ENCODE measurements at places on chromosomes 5 and 9. TPM values are rescaled to one million over a fixed set of nuclear protein-coding genes. Genes with fewer than 3 reads are reported as not detected.

Gene NFIL3
- 13.7 TPM for total RNA-seq

Gene GALT
- total RNA-seq, result 215 TPM

Gene RBM18
- 17.1 TPM for total RNA-seq

Gene TXNDC8
- total RNA-seq, result not detected

Gene FOXD4L4
- 0.38 TPM for total RNA-seq

Gene NEURL1B
- total RNA-seq, result 0.20 TPM

Gene NRARP
- total RNA-seq, result 2.7 TPM

Gene TMEM252
- not detected for total RNA-seq

Gene TNFSF8
- total RNA-seq, result 63.4 TPM

DNA sequence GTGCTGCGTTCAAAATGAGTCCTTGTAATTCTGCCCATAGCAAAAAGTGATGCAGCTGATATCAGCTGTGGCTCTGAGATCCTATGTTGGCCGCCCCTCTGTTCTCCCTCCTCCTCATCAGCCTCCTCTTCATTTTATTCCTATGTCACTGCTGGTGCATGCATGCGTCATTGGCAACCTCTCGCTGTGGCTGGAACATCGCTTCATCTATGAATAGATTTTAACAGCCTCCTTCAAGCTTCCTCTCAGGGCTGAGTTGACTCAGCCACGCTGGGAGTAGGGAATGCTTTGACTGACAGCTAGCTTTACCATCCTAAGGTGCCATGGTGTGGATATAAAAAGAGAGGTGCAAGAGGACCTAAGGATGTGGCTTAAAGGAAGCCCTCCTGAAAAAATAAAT is 303.5 kb downstream of the PLK2 start:
- no peak for DNase-seq

- no peak for DNase-seq
Measured at GRCh38 chr5:146072595-146072994, 32.8 kb downstream of the PLAC8L1 start.

GRCh38 chr5:90131383-90132133 is 278.0 kb downstream of the CETN3 start:
- no peak for DNase-seq

DNA sequence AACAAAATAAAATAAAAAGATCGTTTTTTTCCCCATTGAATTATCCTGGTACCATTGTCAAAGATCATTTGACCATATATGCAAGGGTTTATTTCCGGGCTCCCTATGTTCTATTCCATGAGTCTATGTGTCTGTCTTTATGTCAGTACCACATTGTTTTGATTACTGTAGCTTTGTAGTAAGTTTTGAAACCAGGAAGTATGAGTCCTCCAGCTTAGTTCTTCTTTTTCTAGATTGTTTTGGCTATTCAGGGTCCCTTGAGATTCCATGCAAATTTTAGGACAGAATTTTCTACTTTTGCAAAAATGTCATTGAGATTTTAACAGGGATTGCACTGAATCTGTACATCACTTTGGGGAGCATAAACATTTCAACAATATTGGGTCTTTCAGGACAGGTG is 18.7 kb upstream of the EEIG1 start:
- DNase-seq, result no peak

DNA sequence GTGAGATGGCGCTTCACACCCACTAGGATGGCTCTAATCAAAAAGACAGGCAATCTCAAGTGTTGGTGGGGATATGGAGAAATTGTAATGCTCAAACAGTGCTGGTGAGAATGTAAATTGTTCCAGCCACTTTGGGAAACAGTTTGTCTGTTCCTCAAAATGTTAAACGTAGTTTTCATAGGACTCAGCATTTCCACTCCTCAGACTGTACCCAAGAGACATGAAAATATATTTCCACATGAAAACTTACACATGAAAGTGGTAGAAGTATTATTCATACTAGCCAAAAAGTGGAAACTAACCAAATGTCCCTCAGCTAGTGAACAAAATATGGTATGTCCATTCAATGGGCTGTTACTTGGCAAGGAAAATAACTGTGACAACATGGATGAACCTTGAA is 107.7 kb upstream of the CTSL start:
- no peak for DNase-seq

- DNase-seq, result no peak
Measured at GRCh38 chr9:5622016-5622415, 6.9 kb upstream of the RIC1 start.

- peak; percentile 70 for DNase-seq
Measured at GRCh38 chr5:149442563-149443182, 63.6 kb upstream of the IL17B start.

GRCh38 chr5:88827997-88828396 is 55.0 kb downstream of the MEF2C start:
- no peak for DNase-seq

GRCh38 chr5:138538943-138539627 is 4.0 kb downstream of the ETF1 start:
- DNase-seq, result no peak

GRCh38 chr5:1484730-1485578 is 38.8 kb downstream of the LPCAT1 start:
- DNase-seq, result no peak

DNA sequence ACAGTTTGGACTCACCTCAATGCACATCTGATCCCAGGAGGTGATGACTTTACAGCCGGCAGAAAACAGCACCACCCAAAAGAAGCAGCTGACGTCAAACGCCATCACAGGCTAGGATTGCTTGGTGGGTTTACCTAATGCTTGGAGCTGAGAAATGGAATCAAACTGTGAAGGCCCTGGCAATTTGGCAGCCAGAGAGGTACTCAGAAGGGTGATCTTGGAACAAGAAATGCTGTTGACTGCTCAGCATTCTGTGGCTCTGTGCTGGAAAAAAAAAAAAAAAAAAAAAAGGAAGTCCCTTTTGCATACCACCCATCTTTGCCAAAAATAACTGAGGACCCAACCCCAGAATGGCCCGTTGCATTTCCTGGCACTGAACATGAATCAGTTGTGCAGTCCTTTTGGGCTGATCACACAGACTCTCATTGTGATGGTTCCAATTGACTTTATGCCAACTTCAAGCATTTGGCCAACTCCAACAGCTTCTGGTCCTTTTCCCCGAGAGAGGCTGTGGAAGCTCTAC is at the start of gene CD180:
CD180 (minus strand) TSS at position 263 of the 523 bp plus-strand sequence; CDS start at position 105, 158 bp downstream.
- no peak for DNase-seq

DNA sequence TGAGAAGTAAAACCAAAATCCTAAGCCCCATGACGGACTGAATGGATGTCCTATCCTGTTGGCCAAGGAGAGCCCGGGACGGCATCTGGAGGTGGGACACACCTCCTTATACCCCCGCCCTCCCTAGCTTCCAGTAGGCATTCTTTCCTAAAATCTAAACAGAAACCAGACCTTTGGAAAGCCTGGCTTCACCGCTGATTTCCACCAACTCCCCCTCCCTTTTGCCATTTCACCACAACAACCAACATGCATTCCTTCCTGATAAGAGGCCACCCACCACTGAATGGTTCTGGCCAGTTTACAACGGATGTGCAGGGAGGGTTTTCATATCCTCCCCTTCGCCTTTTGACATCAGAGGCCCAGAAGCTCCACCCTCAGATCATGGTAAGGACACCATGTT is 9.2 kb upstream of the RARS1 start:
- DNase-seq, result no peak

DNA sequence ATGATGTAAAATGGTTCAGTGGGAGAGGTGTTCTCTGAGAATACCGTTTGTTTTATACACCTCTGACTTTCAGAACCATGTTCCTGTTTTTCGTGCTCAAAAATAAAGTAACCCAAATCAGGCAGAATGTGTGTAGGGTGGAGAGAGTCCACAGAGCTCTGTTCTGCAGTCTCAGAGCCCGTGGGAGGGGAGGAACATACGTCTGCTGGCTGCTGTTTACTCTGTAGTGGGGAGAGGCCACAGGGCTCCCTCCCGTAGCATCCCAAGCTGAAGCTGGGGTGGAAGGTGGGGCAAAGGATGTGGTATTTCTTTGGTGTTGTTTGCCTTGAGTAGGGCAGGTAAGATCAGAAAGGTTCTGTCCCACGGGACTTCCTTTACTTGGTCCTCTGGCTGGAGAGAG is 348.5 kb downstream of the DNAH5 start:
- no peak for DNase-seq

DNA sequence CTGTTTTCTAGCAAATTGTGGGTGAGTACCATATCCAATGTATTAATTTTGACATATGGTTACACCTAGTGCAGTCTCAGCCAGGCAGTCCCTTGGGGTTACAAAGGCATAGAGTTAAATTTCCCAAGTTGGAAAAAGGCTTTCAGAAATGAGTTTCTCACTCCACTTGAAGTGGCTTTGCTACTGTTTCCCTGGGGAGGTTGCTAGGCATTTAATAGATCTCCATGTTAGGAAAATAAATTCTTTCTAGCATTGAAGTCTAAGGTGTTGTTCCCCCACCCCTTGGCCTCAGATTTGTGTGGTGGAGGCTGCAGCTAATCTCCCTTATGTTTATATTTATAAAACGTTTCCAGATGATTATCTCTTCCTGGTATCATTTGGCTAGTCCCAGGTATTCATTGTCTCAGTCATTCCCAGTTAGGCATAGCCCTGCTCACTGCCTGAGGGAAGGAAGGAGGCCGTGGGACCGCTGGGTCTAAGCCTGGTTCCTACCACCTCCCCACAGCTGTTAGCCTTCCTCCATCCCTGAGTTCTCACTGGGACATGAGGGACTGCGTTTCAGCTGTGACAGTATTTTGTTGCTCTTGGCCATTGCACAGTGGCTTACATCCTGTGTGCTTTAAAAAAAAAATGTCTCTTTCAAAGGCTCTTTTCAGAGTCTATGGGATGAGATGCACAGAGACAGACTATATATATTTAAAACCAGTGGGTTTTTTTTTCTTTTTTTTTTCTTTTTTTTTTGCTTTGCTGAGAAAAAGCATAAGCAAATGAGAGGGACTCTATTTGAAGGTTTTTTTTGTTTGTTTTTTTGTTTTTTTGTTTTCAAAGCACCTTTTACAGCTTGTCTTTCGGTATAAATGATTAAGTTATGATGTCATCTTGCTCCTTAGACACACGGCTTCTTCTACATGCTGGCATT is 121.5 kb downstream of the MAST4 start:
- no peak for DNase-seq

DNA sequence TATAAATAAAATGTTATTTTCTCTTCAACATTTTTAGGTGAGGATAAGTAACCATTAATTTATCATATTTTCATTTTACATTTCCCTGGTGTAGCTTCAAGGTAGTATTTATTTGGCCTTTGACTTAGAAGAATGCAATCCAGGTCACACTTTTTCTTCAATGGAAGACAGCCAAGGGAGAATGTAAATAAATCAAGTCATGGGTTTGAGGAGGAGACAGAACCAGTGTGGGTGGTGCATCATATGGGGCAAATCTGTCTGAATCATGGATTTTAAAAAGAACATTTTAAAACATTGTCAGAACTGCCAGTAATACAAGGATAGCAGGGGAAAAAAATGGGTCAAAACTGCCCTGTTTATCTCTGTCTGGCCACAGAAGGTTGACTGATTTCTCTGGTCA is 229.5 kb downstream of the FAM114A2 start:
- no peak for DNase-seq

DNA sequence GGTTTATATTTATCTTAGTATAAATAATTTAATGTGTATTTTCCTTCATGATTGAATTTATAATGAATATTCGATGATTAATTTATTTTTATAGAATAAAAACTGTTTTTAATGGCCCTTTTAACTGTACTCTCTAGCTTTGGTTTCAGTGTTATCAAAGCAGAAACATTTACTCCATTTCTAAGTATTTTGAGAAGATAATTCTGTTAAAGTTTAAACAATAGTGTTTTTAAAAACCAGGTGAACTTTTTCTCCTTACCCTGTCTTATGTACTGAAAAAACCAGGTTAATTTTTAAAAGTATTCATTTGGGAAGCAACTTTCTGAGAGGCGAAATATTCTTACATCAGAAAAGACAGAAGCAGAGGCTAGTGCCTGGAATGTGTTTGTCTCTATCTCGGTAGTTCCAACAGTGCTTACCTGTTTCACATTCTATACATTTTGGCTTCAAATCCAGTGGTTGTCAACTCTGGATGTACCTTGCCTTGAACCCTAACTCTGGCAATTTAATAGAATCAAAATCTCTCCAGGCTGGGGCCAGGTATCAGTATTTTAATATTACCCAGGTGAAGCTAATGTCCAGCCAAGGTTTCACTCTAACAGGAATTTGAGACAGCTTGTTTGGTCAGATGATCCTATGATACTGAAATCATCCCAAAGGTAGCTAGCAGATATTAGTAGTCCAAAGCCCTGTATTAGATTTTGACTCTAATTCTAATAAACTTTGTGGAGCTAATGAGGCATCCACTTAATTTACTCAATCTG is 434.4 kb downstream of the PDE4D start:
- DNase-seq, result no peak

- DNase-seq, result no peak
Measured at GRCh38 chr9:124381170-124381945, 33.9 kb downstream of the PSMB7 start.

DNA sequence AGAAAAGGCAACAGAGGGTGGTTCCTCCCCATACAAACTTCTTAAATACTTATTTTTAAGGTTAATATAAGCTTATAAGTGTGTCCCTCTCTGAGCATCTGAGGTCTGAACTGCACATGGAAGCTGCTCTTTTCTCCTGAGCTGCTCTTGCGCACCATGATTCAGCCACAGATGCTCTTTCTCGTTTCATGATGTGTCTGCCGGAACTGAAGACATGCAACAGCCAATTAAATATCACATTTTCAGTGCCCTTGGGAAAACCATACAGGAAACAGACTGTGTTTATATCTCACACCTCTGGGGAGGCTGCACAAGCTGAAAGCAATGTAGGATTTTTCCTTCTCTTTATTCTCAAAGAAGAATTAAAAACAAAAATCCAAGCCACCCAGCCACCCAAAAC is 96.8 kb upstream of the NREP start:
- no peak for DNase-seq

DNA sequence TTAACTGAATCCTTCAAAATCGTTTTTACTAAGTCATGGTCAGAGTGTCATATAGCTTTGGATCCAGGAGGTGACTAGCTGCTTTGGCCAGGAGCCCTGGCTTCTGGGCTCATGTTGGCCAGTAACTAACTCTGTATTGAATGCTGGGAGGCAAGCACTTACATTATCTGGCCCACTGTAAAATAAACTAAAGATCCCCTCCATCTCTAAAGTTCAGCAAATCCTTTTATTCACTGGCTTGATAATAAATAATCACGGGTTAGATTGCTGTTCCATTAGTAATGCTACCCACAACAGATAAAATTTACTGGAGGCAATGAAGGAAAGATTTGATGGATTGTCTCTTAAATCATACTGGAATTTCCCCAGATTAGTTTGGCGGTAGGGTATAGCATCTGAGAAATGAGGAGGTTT is 382.2 kb upstream of the TLE4 start:
- DNase-seq, result no peak

- no peak for DNase-seq
Measured at GRCh38 chr9:127896395-127897192, 2.8 kb downstream of the ST6GALNAC6 start.

GRCh38 chr5:53418409-53418808 is 62.0 kb upstream of the FST start:
- DNase-seq, result no peak

DNA sequence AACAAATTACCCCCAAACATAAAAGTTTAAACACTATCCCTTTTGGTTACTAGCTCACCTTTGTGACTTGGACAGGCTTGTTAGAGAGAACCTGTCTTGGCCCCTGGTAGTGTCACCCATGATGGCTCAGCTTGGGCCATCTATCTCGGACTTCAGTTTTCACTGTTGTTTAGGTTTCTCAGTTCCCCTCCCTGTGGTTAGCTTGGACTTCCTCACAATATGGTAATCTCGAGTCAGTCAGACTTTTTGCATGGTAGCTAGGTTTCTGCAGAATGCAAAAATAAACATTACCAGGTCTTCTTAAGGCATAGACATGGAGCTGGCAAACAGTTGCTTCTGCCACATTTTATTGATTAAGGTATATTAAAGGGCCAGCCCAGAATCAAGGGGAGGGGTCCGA is 324.3 kb upstream of the RORB start:
- no peak for DNase-seq

- DNase-seq, result no peak
Measured at GRCh38 chr9:35556776-35557175, 48.3 kb upstream of the TESK1 start.

All from T-cell (primary cell).